SK-N-DZ (cell line): ENCODE measurements at places on chromosomes 4 and X.
A peak's percentile ranks its signal among the peaks of the same experiment; 100 is the strongest.

- DNase-seq, result peak; percentile 15
Observed at GRCh38 chrX:13646154-13646549, 6.8 kb upstream of the TCEANC start.

DNA sequence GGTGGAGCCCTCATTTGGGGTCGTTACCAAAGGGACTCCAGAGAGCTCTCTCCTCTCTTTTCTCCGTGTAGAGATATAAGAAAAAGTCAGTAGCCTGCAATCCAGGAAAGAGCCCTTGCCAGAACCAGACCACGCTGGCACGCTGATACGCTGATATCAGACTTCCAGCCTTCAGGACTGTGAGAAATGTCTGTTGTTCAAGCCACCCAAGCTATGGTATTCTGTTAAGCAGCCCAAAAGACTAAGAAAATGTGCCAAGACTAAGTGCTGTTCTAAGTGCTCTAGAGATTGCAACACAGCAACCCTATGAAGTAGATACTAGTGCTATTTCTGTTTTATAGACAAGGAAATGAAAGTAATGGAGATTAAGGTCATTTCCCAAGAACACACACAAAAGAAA, 205.7 kb downstream of the CAMK2D start:
- no peak for DNase-seq

DNA sequence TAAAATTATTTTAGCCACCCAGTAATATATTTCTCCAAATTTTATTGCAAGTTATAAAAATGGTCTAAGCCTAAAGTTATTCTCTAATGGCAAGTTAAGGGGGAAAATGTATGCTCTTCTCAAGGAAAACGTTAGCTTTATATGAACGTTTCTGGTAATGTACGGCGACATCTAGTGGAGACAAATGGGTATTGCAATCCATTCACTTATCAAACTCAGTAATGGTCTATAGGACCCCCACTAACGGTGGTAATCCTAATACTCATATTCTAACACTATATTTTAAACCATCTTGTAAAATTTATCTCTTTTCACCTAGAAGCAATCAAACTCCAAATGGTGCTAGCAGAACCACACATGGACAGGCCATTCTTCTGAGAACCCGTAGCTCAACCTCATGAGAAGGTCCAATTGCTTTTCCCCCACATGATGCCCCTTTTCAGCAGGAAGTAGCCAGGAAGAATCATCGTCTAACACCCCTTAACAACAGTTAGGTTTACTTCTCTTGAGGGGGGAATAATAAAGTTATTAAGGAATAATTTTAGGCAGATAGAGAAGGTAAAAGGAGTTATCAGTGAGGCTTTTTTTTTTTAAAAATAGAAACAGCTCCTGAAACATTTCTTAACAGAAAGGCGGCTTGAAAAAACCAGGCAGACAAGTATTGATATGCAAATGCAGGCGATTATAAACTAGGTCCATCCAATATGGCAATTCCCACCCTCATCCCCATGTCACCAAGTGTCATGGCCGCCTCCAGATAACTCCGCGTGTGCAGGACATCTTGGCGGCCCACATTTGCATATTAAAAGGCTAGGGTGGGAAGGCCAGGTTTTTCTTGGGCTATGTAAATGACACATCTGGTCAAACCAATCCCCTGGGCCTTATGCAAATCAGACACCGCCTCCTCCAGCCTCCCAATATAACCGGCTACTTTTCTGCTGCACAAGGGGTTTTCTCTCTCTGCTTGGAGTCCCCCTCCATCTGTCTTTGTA, 35.0 kb downstream of the NUDT11 start:
- peak; percentile 47 for DNase-seq

DNA sequence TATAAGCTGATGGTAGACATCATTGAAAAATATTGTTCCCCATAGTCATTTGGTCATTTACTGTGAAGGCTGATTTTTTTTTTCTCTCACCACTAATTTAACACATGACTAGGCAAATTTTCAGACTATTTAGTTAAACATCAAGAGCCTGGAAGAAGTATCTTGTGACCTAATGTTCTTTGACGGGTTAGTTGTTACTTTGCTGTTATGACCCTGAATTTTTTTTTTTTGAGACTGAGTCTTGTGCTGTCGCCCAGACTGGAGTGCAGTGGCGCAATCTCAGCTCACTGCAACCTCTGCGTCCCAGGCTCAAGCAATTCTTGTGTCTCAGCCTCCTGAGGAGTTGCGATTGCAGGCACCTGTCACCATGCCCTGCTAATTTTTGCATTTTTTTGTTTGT, 67.0 kb downstream of the HPF1 start:
- no peak for DNase-seq

DNA sequence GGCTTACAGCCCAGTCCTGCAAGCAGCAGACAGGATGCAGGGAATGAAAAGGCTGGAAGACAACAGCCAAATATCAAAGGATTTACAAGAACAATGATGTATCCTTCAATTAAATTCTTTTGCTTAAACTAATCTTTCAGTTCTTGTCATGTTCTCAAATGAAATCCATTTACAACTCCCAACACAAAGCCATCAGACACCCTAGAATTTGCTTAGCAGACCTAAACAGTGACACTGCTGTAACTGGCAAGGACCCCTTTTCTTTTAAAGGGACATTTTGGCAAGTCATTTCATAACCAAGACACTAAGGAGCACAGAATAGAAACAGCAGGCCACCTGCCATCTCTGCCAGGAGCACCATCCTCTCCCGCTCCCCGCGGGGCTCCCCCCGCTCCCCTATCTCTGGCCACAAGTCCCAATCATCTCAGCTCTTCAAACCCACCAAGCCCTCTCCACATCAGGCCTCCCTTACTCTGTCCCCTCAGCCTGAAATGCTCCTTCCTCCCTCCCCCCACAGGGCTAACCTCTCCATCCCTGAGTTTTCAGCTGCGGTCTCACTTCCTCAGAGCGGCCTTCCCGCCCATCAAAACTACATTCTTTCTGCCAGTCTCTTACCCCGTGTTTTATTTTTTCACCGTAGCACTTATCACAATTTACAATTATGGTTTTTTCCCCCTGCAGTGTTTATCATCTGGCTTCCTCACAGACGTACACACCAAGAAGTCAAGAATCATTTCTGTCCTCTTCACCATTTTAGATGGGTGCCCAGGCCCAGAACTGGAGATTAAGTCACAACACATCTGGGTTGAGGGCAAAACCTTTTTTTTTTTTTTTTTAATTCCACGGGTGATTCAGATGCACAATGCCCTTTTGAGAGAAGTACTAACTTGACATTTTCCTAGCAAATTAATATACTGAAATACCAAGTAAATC, 45.8 kb downstream of the TSPAN5 start:
- no peak for DNase-seq

- DNase-seq, result no peak
Observed at GRCh38 chr4:123618606-123619005, 222.0 kb downstream of the SPRY1 start.

DNA sequence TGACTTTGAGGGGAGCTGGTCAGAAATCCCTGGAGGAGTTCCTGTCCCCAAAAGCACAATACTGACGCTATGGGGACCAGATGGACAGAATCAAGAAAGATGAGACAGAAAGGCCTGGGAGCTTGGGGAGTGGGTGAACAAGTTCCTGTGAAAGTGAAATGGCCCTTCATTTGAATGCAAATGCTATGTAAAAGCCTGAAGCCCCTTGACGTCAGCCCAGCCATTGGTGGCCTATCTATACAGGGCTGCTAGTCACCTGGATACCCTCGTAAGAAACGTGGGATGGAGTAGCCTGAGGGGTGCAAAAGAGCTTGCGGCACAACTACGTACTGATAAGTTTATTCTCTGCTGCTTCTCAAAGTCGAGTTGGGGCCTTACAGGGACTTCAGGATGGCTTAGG, at the start of gene CDX4:
Gene CDX4, plus strand, starts transcription at position 223 of the 400 bp plus-strand sequence. CDS start 201 bp downstream, outside the sequence.
- no peak for DNase-seq
